Ovary (tissue), 10 donors: ENCODE measurements at places on chromosomes 5 and 9. TPM values are rescaled to one million over a fixed set of nuclear protein-coding genes. Genes with fewer than 3 reads are reported as not detected.

GRCh38 chr9:36870960-36871359 is 163.1 kb downstream of the PAX5 start:
- no peak for DNase-seq
- no peak overlapping the region for H3K27ac ChIP-seq
- H3K4me1 ChIP-seq = no peaks in the 10 kb centered on the region
- no peaks in the 10 kb centered on the region for H3K36me3 ChIP-seq

- no peaks in the 10 kb centered on the region for H3K27me3 ChIP-seq
- H3K4me1 ChIP-seq = no peaks in the 10 kb centered on the region
- H3K36me3 ChIP-seq = no peaks in the 10 kb centered on the region
- DNase-seq = no peak
Observed at GRCh38 chr9:4417578-4418325, 72.5 kb upstream of the SLC1A1 start.

GRCh38 chr5:139650031-139650688 is 2.0 kb downstream of the CXXC5 start:
- no peaks in the 10 kb centered on the region for H3K36me3 ChIP-seq
- peak overlapping the region; percentile 49 for H3K4me3 ChIP-seq
- no peak overlapping the region for H3K27ac ChIP-seq
- peaks cover 2% of the 10 kb centered on the region for H3K27me3 ChIP-seq
- peak; percentile 25 for DNase-seq
- H3K4me1 ChIP-seq = peaks cover 16% of the 10 kb centered on the region

DNA sequence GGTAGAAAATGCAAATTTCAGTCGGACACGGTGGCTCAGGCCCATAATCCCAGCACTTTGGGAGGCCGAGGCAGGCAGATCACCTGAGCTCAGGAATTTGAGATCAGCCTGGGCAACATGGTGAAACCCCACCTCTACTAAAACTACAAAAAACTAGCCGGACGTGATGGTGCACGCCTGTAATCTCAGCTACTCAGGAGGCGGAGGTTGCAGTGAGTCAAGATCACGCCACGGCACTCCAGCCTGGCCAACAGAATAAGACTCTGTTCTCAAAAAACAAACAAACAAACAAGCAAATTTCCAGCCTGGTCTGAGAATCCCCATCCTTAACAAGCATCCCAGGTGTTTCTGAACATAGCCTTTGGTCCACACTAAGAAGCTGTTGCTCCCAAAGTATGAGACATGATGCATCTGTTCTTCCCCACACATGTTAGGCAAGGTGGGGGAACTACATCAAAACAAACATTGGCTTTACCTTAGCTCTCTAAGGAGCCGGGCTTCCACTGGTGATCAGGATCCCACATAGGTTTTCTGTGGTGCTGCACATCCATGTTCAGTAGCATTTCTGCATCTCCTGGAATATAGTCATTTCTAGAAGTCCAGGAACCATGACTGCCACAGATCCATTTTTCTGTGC is 92.5 kb upstream of the DMRT1 start:
- no peak overlapping the region for H3K4me3 ChIP-seq
- DNase-seq = no peak
- H3K36me3 ChIP-seq = no peaks in the 10 kb centered on the region
- no peak overlapping the region for H3K27ac ChIP-seq

DNA sequence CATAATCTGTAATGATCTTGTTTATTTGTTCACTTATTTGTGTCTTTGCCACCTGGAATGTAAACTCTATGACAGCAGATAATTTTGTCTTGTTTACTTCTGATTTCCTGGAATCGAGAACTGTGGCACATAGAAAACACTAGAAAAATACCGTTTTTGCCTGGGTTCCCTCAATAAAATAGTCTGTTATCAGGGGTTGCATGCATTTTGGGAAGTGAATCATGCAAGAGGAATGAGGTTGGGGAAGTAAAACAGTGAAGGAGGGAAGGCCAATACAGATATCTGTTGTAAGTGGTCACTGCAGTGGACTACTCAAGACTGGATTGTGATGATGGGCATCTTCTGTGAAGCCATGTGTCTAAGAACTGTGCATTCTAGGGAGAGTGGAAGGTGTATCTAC is 45.2 kb upstream of the IL6ST start:
- H3K27ac ChIP-seq = no peak overlapping the region
- H3K4me3 ChIP-seq = no peak overlapping the region
- peaks cover 11% of the 10 kb centered on the region for H3K4me1 ChIP-seq
- no peak for DNase-seq

GRCh38 chr5:136563489-136563888 is 198.1 kb upstream of the TRPC7 start:
- H3K27ac ChIP-seq = no peak overlapping the region
- DNase-seq = no peak
- H3K4me1 ChIP-seq = no peaks in the 10 kb centered on the region
- no peak overlapping the region for H3K4me3 ChIP-seq
- no peaks in the 10 kb centered on the region for H3K27me3 ChIP-seq
- no peaks in the 10 kb centered on the region for H3K36me3 ChIP-seq

GRCh38 chr5:74853256-74853655 is 12.9 kb downstream of the FAM169A start:
- H3K27ac ChIP-seq = no peak overlapping the region
- H3K36me3 ChIP-seq = no peaks in the 10 kb centered on the region
- no peak for DNase-seq
- peaks cover 3% of the 10 kb centered on the region for H3K4me1 ChIP-seq
- no peak overlapping the region for H3K4me3 ChIP-seq
- H3K27me3 ChIP-seq = no peaks in the 10 kb centered on the region

DNA sequence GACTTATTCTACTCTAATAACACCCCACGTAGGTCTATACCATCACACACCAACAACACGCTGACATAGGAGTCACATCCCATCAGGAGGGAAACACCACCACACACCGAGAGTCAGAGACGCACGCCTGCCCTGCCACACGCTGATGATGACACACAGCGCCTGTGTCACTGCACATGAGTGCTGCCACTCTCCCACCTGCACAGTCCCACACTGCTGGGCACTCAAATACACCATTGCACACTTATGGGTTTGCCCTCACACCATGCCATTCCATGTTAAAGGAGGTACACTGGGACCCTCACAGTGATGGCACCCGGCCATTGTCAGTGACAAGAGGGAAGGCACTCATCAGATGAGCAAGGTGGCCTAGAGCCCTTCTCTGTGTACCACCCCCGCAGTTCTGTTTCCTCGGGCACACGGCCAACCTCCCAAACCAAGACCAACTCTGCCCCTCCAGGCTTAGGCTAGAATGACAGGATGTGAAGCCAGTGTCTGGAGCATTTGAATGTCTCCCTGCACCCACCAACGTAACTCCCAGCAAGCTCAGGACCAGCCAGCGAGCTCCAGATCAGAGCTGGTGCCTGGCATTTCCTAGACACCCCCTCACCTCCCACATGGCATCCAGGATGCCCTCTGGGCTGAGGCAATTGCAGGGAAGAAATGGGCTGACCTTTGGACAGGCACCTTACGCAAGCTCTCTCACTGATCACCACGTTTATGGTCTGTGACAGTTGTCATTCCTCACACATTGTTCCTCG is 3.6 kb upstream of the CPLX2 start:
- H3K36me3 ChIP-seq = no peaks in the 10 kb centered on the region
- H3K4me3 ChIP-seq = no peak overlapping the region

Gene CDKN2A
- total RNA-seq = 0.20 TPM

DNA sequence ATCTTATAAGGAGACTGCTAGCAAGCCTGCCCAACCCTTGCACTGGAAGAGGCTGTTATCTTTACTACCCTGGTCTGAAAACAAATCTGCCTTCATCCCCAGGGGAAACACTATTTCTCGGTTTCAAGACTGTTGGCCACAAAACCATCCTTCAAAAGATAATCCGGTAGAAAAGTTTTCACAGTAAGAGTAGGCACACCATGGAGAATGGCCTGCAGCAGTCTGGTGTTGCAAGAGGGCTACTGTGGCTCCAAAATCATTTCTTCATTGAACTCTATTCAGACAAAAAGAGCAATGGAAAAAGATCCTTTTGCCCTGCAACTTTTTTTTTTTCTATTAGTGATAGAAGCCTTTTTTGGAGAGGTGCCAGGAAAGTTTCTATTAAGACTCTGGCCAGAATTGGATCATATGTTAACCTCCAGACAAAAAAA is 163.9 kb downstream of the ARHGEF28 start:
- no peak overlapping the region for H3K27ac ChIP-seq
- no peak overlapping the region for H3K4me3 ChIP-seq
- no peak for DNase-seq
- no peaks in the 10 kb centered on the region for H3K27me3 ChIP-seq
- H3K36me3 ChIP-seq = no peaks in the 10 kb centered on the region

GRCh38 chr5:80698369-80698768 is 43.6 kb upstream of the DHFR start:
- H3K27me3 ChIP-seq = no peaks in the 10 kb centered on the region
- no peak for DNase-seq
- no peak overlapping the region for H3K4me3 ChIP-seq
- peaks cover under 1% of the 10 kb centered on the region for H3K4me1 ChIP-seq

GRCh38 chr5:173944511-173944910 is 44.5 kb upstream of the C5orf47 start:
- H3K27ac ChIP-seq = no peak overlapping the region
- no peak overlapping the region for H3K4me3 ChIP-seq
- peaks cover 5% of the 10 kb centered on the region for H3K4me1 ChIP-seq
- H3K27me3 ChIP-seq = no peaks in the 10 kb centered on the region
- H3K36me3 ChIP-seq = no peaks in the 10 kb centered on the region

Gene KIAA0825
- total RNA-seq = 4.0 TPM

Gene OR1Q1
- total RNA-seq = not detected

DNA sequence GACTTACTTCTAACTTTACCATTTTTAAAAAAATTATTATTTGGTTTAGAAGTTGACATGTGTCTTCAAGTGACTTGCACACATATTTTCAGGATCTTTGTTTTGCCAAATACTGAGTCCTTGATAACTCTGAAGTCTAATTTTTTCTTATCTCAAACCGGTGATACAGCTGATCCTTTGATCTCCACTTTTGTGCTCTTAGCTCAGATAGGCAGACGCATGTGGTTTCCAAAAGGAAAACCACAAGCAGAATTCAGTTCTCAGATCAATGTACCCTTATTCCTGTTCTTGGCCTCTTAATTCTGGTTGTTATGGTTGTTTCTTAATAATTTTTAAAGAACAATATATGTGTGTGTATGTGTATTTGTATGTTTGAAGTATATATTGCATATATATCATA is 238.3 kb upstream of the EDIL3 start:
- H3K4me1 ChIP-seq = no peaks in the 10 kb centered on the region
- H3K27me3 ChIP-seq = no peaks in the 10 kb centered on the region
- H3K36me3 ChIP-seq = no peaks in the 10 kb centered on the region
- H3K27ac ChIP-seq = no peak overlapping the region
